ENCODE measurements at places on chromosomes 4 and X.
A peak's percentile ranks its signal among the peaks of the same experiment; 100 is the strongest.

- DNase-seq = no peak
Measured at GRCh38 chr4:89301902-89302301, 5.7 kb downstream of the GPRIN3 start.

DNA sequence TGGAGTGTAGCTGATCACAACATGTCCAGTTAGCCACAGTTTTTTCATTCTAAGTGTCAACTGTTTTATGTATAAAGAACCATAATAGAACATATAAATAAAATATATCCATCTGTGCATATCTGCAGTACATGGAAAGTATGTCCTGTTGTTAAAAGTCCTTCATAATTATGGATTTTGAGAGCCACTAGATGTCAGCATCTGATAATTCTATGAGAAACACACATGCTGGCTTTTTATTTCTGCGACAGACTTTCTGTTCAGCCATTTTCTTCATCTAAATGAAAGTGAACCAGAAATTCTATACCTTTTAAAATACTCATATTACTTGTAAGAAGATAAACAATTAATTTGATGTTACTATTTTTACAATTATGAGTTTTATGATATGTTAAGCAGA lies 251.5 kb downstream of the GPM6A start:
- DNase-seq = no peak

- no peak for DNase-seq
Measured at GRCh38 chr4:6956434-6957147, 47.0 kb downstream of the TBC1D14 start.

- DNase-seq = no peak
Measured at GRCh38 chr4:25753239-25753638, 97.6 kb downstream of the SLC34A2 start.

DNA sequence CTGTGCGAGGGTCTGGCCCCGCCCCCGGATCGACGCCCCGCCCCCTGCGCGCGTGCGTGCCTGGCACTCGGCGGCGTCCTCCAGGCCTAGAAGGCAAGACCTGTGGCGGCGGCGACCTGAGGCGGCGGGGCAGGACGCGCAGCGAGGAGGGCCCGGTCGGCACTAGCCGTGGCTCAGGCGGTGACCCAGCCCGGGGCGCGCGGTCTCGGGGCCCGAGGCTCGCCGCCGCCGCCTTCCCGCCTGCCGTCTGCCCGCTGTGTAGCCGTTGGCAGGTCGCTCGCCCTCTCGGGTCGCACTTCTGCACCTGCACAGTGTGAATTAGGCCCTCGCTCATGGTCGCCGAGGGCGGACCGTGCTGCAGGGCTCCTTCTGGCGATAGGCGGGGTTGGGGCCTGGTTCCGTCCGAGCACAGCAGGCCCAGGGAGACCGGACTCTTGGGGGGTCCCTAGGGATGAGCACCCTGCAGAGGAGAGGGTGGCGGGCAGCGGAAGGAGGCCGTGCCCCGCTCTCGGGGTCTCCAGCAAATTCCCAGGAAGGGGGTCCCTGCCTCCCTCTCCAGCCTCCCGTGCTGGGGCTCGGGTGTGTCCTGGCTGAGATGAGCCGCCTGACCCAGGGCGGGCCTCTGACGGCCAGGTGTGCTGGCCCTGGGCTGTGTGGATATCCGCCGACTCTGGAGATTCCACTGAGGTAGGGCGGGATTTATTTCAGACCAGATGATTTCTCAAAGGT lies 557 bp upstream of the FAM53A start:
- no peak for DNase-seq

- DNase-seq = no peak
Measured at GRCh38 chr4:172868271-172868670, 300.3 kb upstream of the GALNT7 start.

DNA sequence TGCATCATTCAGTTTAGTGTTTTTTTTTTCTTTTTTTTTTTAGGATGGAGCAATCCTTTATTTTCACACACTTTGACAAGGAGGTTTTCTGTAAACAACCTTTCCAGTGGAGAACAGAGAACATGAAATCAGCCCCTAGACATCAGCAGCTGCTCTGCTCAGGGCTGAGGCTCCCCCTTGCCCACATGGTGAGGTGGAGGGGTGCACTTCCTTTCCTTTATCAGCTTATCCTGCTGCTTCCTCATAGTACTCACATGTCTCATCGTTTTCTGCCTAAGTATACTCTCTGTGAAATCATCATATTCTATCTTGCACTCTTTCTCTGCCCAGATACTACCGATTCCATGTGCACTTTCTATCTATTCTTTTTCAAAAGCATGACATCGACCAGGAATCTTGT lies 47.6 kb upstream of the PRSS12 start:
- no peak for DNase-seq

- no peak for DNase-seq
Measured at GRCh38 chr4:110788302-110788701, 165.4 kb upstream of the PITX2 start.

DNA sequence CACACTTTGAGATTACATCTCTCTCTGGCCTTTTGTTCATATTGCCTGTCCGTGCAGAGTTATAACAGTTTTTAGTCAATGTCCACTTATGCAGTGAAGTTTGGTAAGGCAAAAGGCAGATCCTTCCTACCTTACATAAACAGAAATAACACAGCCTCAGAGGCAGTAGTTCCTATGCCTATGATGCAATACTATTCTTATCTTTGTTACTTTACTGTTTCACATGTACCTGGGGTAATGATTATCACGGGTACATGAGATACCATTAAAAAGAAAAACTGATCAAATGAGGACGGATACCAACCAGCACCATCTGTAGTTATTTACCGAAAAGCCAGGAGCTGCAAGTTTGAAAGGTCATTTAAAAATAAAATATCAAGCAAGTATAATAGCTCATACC lies 166.8 kb downstream of the BTC start:
- DNase-seq = no peak

GRCh38 chr4:15318621-15319348 lies 109.0 kb upstream of the C1QTNF7 start:
- no peak for DNase-seq

- no peak for DNase-seq
Measured at GRCh38 chrX:40976981-40977380, 108.3 kb upstream of the USP9X start.

DNA sequence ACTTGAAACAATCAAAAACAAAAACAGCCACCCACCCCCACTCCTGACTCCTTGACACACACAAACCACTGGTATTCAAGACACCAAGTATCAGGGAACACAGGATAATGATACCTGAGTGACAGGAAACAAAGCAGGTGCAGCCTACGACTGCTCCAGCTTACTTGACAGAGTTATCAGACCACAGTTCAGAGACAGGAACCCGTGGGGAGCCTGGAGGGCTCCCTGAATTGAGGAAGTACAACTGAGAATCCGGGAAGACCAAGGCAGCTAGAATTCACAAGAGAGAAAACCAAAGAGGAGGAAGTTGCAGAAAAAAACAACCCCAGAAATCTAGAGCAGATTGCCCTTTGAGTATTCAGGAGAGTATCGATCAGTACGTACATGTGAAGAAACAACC lies 20.5 kb downstream of the COMMD8 start:
- DNase-seq = no peak

- DNase-seq = peak; percentile 27
Measured at GRCh38 chrX:150763810-150764209, 70.6 kb downstream of the MTMR1 start.

- DNase-seq = no peak
Measured at GRCh38 chr4:188171551-188171950, 32.3 kb downstream of the TRIML1 start.

DNA sequence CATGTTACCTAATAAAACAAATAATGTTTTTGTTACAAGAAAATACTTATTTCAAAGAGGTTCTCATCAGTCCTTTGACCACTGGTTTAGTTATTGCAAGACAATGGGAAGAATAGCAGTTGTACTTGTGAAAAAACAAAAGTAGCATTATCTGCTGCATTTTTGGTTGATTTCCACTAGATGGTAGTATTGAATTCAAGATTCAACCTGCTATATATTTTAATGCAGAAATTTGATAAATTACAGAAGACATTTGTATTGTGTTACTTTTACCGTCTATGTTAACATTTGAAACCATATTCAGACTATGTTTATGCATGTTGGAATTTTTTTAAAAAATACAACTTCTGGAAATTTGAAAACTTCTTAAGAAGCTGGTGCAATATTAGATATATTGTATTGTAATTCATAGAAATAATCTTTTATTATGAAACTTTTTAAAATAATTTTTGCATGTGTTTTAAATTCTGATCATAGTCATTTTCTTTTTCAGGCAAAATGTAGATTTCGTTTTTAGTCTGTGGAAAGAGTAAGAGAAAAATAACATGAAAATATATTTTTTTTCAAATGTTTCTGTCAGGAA lies 56.4 kb downstream of the SPCS3 start:
- DNase-seq = peak; percentile 18

- DNase-seq = no peak
Measured at GRCh38 chr4:187744911-187745310, 250.7 kb upstream of the ZFP42 start.

- peak; percentile 13 for DNase-seq
Measured at GRCh38 chr4:155973639-155974475, 20.2 kb upstream of the CTSO start.

DNA sequence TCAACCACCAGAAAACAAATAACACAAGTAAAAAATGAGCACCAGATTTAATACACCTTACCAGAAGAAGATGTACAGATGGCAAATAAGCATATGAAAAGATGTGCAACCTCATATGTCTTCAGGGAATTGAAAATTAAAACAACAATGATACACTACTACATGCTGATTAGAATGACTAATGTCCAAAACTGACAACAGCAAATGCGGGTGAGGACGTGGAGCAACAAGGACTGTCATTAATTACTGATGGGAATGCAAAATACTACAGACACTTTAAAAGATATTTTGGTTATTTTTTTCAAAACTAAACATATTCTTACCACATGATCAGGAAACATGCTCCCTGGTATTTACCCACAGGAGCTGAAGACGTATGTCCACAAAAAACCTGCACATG lies 140.3 kb downstream of the FRYL start:
- DNase-seq = no peak

DNA sequence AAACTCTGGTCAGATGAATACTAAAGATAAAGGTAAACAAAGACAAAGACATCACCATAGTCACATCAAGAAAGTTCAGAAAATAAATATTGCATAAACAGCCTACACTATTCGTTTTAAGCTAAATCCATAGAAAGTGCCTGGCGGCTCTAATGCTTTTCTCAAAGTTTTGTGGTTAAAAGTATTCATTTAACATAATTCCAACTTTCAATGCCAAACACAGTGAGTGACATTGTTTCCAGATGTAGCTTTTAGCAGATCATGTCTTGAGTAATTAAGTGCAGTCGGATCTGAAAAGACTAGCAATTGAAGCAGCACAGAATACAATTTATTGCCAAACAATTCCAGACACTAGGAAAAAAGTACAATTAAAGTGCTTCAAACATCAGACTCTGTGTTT lies 287.1 kb upstream of the ADGRL3 start:
- no peak for DNase-seq

- DNase-seq = peak; percentile 90
Measured at GRCh38 chr4:70704215-70704930, 16.0 kb downstream of the UTP3 start.

- DNase-seq = no peak
Measured at GRCh38 chrX:17377091-17377717, 2.2 kb downstream of the NHS start.

GRCh38 chr4:113555868-113556267 lies 205.7 kb downstream of the CAMK2D start:
- DNase-seq = no peak

DNA sequence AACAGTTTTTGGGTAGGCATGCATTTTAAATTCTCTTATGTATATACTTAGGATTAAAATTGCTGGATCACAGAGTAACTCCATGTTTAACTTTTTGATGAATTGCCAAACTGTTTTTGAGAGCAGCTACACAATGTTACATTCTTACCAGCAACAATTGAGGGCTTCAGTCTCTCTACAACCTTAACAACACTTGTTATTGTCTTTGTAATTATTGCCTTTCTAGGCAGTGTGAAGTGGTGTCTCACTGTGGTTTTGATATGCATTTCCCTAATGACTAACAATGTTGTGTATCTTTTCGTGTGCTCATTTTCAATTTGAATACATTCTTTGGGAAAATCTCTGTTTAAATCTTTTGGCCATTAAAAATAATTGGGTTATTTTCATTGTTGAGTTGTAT lies 17.3 kb upstream of the F11 start:
- no peak for DNase-seq

- no peak for DNase-seq
Measured at GRCh38 chrX:117038918-117039440, 576.2 kb upstream of the CT83 start.

DNA sequence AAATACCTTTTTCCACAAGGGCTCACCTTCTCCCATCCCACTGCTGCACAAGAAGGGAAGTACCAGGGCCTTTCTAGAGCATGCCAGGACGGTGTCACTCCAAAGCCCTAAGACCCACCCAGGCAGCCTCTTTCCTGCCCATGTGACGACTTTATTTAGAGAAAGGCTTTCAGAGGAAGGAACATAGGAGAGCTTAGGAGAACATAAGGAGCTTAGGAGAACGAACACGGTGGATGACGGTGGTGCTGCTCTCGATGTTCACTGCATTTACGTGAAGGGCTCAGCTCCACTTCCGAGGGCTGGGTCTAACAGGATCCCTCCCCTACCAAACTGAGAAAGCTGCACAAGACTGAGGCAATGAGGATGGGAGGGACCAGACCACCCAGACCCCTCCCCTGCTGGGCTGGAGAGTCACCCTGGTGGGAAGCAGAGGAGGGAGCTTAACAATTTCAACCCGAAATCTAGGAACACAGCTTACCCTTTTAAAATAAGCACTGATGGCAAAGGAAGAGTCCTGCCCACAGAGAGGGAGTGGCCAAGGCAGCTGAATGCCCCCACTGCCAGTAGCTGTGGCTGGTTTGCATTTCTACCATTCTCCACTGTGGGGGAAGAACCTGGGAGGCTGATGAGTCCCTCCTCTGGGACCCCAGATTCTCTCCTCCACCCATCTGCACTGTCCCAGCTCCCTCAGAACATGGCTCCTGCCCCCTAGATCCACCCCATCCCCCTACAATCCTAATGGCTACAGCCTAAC lies 29.8 kb downstream of the ZFYVE28 start:
- no peak for DNase-seq

GRCh38 chr4:85579942-85580341 lies 105.0 kb downstream of the ARHGAP24 start:
- no peak for DNase-seq

DNA sequence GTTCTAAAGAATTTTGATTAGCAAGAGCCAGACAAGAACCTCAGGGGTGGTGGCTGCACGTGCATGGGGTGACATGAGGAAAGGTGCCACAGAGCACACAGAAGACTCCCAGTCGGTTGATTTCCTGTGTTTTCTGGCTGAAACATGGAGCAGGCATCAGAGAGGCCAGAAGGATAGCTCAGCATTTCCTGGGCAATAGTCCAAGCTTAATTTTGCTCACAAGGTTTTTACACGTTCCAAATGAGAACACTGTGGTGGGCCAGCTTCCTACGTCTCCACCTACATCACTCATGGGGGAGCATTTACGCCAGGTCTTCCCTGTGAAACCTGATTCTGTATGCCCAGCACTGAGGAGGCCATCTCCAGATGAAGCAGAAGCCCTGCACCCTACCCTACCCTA lies 212.5 kb upstream of the CLNK start:
- no peak for DNase-seq

GRCh38 chr4:183508697-183509335 lies 4.0 kb downstream of the ING2 start:
- DNase-seq = no peak

- peak; percentile 22 for DNase-seq
Measured at GRCh38 chrX:24298191-24298590, 15.7 kb downstream of the SUPT20HL2 start.
